OCI-M1 (cell line): ENCODE measurements at places on chromosomes 5 and 9.

GRCh38 chr9:129550199-129550839 lies 70.6 kb downstream of the C9orf50 start:
- DNase-seq, result no peak

DNA sequence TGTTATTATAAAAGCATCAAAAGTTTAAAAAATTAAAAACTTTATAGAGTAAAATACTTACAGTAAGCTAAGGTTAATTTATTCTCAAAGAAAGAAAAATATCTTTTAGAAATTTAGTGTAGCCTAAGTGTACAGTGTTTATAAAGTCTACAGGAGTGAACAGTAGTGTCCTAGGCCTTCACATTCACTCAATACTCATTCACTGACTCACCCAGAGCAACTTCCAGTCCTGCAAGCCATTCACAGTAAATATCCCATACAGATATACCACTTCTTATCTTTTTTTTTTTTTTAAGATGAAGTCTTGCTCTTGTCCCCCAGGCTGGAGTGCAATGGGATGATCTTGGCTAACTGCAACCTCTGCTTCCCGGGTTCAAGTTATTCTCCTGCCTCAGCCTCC lies 73.1 kb upstream of the FST start:
- no peak for DNase-seq

- no peak for DNase-seq
Observed at GRCh38 chr9:34200092-34200491, 21.2 kb downstream of the UBAP1 start.

DNA sequence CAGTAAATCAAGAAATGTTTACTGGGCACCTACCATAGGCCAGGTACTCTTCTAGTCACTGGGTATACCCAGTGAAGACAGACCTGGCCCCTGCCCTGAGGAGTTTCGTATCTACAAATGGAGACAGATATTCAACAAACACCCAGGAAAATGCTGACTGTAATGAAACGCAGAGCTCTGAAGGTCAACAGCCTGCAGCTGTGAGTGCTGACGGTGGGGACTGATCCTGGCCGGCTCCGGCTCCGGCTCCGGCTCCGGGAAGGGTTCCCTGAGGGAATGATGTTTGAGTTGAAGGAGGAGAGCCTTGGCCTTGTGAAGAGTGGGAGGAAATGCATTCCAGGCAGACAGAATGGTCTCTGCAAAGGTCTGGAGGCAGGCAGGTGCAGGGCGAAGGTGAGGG lies 23.1 kb downstream of the FGFR4 start:
- no peak for DNase-seq

DNA sequence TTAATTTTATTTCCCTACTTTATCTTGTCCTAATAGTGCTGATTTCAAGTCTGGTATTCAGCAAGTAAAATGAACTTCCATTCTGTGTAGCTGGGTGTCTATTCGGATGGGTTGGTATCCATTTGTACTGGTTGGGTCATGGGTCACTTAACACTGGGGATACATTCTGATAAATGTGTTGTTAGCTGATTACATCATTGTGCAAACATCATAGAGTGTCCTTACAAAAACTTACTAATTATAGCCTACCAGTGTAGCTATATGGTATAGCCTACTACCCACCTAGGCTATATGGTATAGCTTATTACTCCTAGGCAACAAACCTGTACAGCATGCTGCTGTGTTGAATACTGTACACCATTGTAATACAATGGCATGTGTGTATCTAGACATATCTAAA lies 1373.7 kb upstream of the DMAC1 start:
- peak; percentile 84 for DNase-seq

GRCh38 chr9:113462781-113463286 lies 693 bp upstream of the RGS3 start:
- DNase-seq, result no peak

GRCh38 chr9:125513668-125514413 lies 193.2 kb downstream of the MAPKAP1 start:
- peak; percentile 96 for DNase-seq

GRCh38 chr5:87394411-87395165 lies 18.1 kb downstream of the CCNH start:
- DNase-seq, result no peak

- no peak for DNase-seq
Observed at GRCh38 chr5:180166176-180166575, 42.8 kb downstream of the RASGEF1C start.

DNA sequence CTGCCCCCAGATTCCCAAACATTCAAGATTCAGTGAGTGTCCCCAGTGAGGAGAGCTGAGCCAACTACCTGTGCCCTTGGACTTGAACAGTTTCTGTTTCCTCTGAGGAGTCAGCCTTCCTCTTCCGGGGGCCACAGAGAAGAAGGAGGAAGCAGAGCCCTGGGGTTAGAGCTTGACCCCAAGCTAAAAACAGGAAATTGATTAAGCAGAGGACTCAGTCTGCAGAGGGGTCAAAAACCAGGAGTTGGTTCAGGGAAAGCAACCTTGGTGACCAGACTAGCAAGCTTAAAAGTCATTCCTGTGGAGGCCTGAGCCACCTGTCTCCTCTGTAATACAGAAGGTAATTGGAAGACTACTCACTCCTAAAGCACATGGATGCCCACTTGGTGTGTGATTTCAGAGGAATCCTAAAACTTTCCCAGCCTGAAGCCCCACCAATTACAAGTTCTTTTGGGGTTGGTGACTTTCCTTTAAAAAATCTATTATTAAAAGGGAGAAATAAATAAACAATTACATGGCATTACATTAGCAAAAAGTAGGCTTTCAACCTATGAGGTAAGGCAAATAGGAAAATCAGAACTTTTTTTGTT lies 64.2 kb upstream of the SELENOP start:
- DNase-seq, result peak; percentile 68

DNA sequence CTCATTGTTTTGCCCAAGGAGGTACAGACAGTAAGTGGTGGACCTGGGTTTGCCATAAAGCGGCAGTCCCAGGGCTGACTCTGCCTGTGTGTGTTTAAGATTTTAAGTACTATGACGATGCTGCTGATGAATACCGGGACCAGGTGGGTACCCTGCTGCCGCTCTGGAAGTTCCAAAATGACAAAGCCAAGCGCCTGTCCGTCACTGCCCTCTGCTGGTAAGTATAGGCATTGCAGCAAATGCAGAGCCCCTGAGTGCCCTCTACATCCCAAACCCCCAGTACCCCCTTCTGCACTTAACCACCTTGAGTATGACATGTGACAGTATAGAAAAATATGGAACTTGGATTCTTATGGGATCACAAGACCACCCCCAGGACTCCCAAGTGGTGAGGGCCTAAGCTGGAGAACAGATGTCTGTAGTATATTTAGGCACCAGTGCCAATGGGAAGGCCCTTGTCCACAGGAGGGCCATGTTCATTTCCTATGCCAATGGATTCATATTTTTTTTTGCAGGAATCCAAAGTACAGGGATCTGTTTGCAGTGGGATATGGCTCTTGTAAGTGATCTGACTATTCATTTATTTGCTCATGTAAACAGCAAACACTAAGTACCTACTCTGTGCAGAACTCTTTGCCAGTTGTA lies 22.0 kb downstream of the ENHO start:
- peak; percentile 71 for DNase-seq

DNA sequence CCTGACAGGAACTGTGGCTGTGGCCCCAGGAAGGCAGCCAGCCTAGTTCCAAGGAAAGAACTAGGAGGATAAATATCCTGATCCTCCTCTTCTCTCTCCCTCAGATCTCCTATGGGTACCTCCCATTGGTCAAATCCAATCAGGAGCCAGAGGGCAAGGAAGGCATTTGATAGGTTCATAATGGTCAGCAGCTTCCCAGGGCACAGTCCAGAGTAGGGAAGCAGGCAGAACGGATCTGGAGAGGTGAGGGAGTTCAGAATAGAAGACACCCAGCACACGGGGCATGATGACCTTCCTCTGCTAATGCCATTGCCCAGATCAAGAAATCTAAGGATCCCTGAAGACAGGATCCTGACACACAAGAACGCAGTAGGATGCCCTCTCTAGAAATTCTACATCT lies 8.6 kb downstream of the ABLIM3 start:
- DNase-seq, result no peak

DNA sequence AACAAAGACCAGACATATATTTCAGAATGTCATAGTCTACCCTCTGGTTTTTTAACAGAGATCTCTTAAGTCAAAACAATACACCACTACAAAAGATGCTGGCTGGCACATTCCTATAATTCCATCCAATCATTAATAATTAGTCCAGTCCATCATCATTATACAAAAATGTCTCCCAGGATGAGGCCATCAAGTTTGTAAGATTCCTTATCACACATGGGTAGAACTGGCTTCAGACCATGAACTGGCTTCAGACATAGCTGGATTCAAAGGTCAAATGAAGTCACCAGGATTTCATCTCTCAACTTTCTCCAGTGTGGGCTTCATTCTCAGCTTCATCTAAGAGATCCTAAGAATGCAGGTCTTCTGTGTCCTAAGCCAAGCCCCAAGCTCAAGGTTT lies 147.1 kb downstream of the ENC1 start:
- no peak for DNase-seq

GRCh38 chr9:92639124-92639523 lies 30.8 kb downstream of the IPPK start:
- DNase-seq, result no peak

DNA sequence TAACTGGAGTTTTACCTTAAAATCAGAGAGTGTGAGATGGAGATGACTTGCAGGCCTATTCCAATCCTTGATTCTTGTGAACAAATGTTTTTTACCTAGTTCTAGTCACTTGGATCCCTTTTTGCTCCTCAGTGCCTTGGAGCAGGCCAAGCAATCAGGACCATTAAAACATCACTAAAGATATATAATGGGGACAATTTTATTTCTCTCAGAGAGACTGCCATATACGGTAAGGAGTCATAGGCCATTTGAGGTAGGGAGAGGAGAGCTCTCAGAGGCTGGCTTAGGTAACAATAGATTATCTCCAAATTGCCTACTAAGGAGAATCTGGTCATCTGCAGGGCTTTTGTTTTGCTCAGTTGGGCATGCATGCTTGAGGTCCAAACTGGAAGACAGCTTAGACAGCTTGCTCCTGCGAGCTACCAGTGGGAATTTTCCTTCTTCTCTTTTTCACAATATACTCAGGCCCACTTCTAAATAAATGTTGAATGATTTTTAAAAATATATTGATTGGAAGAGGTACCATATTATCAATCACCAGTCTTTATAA lies 44.0 kb downstream of the FREM1 start:
- no peak for DNase-seq

DNA sequence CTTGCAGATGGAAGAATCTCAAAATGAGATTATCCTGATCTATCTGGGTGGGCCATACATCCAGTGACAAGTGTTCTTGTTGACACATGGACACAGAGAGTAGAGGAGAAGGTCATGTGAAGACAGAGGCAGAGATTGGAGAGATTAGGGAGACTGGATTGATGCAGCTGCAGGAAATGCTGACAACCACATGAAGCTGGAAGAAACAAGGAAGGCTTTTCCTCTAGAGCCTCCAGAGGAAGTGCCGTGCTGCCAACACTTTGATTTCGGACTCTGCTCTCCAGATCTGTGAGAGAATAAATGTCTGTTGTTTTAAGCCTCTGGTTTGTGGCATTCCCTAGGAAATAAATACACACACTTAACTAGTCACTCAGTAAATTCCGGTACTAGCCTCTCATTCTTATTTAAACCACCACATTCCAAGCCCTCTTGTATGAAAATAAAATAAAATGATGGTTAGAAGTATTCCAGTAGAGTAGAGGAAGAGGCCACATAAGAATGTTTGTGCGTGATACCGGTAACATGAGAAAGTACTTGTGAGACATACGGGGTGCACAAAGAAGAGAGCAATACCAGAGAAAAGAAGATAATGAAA lies 110.9 kb upstream of the DMAC1 start:
- peak; percentile 93 for DNase-seq

DNA sequence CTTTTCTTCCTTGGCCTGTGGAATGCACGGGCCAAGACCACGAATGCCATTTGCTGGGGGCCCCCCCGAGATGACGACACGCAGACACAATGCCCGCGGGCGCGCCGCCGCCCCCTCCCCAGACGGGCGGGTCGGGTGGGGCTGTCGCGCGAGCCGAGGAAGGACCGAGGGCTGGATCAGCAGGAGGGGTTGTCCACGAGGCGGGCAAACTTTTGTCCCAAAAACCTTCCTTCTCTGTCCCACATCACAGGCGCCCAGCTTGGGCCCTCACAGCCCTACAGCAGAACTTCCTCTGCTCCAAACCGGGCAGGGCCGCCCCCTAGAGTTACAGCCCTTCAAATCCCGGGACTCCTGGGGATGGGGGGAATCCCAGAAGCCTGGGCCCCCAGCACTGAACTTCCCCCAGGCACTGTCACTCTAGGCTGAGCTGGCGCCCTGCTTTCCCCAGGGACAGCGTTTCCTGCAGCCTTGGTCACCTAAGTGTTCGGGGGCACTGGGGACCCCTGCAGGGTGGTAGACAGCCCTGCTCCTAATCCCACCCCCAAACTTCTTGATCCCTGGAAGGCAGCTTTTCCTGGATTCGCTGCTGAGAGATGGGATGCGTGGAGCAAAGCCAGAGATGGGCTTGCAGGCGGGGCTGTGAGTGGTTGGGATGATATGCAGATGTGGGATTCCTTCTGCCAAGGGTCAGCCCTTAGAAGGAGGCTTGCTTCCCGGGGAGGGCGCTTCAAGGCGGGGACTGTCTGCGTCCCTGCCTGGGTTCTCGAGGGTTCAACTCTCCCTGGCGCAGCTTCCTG lies 980 bp downstream of the COL5A1 start:
- DNase-seq, result no peak

DNA sequence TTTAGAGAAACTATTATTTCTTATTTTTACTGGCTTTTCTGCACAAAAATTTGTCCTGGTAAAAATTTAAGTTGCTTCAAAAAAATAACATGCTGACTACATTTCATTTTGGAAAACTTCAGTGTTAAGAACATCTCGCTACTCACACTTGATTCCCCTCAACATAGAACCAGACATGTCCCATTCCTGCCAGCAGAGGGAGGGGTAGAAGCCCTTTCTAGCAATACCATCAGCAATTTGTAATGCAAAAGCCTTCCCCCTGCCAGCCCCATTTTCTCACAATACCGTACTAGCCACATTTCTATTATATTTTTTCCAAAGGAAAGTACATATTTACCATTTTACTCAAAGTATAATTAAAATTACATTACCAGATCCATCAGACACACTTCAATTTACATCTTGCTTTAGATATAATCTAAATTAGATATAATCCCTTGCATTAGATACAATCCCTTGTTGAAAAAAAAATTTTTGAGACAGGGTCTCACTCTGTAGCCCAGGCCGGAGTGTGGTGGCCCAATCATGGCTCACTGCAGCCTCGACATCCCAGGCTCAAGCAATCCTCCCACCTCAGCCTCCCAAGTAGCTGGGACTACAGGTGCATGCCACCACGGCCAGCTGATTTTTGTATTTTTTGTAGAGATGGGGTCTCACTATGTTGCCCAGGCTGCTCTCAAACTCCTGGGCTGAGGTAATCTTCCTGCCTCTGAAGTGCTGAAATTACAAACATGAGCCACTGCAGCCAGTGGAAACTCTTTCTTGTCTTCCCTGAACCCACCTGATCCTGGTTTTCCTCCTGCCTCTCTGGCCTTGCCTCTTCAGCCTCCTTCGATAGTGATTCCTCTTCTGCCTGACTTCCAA lies 39.6 kb upstream of the IDNK start:
- peak; percentile 43 for DNase-seq

DNA sequence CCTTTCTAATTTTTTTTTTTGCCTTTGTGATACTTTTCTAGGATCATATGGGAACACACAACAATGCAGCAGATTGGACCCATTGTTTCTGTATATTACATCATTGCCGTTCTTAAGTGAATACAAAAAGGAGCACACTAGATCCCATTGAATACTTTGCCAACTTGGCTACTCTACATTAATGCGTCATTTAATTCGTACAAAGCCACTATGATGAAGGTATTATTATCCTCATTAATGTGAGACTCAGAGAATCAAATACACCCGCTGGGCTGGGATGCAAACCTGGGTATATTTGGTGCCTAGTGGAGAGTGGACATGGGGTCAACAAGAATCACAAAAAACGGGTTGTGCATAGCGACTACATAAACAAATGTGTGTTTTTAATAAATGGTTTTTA lies 31.9 kb downstream of the OR2K2 start:
- DNase-seq, result no peak
